Retina (tissue), 1 donor: ENCODE measurements at places on chromosomes 13 and 19.
A peak's percentile ranks its signal among the peaks of the same experiment; 100 is the strongest.

GRCh38 chr13:95381212-95381527 is 79.9 kb upstream of the ABCC4 start:
- DNase-seq, result no peak

DNA sequence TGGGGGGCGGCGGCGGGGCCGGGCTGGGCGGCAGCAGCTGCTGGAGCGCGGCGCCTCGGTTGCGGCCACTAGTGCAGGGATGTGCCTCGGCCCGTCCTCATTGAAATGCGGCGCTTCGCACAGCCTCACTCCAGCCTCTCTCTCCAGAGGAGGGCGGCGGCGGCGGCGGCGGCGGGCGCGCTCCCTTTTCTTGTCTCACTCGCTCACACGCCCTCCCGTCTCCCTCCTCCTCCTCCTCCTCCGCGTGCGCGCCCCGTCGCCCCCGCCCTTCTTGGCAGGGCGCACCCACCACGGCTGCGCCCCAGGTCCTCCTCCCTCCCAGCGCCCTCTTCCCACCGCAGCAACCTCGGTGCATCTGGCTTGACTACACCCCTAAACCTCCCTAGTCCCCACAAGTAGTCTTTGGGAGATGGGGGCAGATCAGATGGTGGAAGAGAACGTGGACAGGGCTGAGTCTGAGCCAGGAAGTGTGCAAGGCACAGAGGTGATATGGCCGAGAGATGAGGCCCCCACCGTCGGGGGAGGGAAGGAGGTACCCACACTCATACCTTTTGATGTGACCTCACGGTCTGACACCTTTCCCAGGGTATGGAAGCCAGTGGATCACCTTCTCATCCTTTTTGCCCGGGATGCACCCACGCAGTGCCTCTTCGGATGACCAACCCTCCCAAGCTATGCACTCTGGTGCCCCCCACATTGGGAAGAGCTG is at the start of gene DCLK1:
Gene DCLK1 (minus strand): TSS at position 161 of the 709 bp plus-strand sequence.
- peak; percentile 89 for DNase-seq

DNA sequence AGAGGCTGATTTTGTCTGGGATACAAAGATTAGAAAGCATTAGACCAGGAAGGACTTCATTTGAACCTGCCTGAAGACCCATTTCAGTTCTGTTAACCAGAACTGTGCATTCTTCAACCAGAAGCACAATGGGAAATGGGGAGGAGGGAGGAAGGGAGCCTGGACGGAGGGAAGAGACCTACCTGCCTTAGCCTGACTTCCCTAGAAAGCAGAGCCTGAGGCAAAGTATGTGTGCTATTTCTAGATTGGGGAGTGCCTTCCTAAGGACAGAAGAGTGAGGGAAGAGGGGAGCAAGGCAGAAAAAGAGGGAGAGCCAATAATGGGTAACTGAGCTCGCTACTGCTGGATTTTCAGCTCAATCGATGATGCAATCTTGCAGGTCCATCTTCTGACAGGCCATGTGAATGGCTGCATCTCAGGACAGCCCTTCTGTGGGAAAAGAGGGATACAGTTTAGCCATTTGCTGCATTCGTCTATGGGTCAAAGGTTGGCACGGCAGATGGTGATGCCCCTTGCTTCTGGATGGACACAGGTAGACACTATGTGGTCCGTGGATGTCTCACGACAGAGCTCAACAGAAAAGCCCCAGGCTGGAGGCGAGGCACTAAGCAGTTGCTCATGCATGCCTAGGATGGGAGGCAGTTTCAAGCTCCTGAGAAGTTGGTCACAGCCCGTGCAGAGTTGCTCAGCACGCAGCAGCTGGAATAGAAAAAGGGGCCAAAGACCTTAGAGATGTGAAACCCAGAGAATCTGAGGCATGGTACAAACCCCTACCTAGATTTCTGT is 78.8 kb upstream of the UBL3 start:
- DNase-seq, result no peak

DNA sequence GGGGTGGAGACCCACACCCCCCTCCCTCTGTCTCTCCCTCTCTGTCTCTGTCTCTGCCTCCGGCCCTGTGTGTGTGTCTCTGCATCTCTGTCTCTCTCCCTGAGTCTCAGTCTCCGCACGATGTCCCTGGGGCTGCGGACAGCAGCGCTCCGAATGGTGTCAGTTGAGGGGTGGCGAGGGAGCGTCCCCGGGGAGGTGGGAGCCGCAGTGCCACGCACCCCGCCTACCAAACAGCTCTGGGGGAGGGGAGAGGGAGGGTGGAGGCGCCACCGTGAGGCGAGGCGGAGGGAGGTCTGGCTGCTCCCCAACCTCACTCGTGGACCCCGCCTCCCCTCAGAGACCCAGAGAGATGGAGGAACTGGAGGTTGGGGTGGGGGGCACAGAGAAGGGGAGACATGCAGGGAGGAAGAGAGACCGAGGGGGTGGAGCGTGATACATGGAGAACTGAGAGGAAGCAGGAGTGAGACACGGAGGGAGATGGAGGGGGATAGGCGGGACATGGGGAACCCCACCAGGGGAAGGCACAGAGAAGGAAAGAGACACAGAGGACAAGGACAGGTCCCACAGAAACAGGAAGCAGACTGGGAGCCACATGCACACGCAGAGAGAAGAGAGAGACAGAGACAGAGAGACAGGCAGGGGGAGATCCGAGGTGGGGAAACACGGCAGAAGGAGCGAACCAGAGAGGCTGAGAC is 7.2 kb downstream of the ERFL start:
- no peak for DNase-seq

- DNase-seq, result no peak
Observed at GRCh38 chr13:112880976-112881540, 88.0 kb upstream of the MCF2L start.

DNA sequence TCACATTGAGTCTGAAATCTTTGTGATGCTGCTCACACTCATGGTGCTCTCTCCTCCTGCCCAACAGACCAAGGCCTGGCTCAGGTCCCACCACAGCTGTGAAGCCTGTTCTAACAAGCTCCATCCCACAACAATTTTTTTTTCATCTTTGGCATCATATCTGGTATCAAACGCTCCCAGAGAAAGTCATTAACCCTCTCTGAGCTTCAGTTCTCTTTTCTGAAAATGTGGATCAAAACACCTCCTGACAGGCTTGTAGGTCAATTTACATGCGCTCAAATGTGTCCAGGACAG is 224.4 kb downstream of the LACC1 start:
- no peak for DNase-seq

- DNase-seq, result no peak
Observed at GRCh38 chr19:5406816-5407215, 48.4 kb upstream of the ZNRF4 start.

GRCh38 chr13:65330691-65331090 is 1899.4 kb downstream of the PCDH9 start:
- DNase-seq, result no peak

DNA sequence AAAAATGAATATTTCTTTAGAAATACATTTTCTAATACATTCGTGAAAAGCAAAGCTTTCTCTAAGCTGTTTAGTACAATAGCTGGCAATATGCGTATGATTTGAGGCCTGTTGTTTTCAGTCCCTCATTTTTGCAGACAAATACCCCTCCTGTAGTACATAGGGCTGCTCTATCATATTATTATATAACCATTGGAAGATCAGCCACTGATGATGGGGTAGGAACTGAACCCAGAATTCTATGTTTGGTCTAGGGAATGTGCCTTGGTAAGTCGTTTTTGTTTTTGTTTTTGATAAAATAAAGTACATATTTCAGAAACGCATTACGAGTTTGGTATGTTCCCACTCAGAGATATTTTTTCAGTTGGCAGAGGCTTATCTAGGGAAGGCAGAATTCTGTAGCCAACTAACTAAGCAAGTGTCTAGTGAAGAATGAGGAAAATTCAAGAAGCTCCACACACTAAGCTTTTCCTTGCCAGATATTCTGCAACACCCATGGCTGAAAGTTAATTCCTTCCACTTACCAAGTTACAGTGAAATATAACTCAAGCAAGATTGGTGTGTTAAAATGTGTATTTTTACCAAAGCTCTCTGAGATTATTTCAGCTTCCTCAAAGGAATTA is 656.9 kb upstream of the MIR17HG start:
- no peak for DNase-seq

DNA sequence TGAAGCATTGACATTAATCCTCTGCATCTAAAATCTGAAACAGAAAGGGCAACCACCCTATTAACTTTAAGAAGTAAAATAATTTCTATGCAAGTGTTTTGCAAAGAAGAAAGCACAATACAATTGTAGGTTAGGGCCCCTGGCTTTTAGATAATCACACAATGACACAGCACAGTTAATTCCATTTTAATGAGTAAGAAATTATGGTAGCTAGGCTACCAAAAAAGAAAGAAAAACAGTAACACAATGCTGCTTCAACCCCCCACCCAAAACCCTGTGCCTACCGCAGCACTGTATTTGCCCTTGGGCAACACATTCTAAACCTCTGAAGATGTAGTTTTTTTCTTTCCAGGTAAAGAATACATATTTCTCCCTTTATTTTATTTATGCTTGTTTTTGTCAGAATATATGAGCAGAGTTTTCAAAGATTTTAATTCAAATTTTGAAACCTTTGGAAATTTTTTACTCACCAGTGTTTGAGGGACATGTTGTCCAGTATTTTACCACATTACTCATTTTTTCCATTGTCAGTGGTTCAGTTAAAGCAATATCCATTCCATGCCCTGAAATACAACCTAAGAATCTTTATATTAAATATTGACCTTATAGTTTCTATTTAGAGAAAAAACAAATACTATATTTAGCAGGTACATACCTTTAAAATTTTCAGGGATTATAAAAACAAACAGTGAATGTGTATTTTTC is 21.1 kb downstream of the SOHLH2 start:
- DNase-seq, result peak; percentile 42

- DNase-seq, result no peak
Observed at GRCh38 chr13:75442736-75443234, 39.2 kb downstream of the TBC1D4 start.

DNA sequence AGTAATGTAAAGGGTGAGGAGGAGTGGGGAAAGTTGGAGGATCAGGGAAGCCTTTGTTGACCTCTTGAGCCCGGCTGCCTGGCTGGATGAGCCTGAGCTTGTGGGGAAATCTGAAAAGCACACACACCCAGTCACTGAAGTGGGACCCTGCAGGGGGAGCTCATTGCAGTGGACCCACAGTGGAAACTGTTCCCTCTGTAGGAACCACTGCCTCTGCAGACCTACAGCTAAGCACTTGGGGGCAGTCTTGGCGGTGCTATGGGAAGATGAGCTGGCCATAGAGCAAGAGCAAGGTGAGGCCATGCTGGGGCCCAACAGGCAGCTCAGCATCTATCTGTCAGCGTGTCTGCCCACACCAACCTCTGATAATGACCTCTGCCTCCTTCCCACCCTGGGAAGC is 294.8 kb downstream of the TSHZ3 start:
- no peak for DNase-seq

GRCh38 chr19:10583036-10583776 is 3.9 kb downstream of the AP1M2 start:
- no peak for DNase-seq

DNA sequence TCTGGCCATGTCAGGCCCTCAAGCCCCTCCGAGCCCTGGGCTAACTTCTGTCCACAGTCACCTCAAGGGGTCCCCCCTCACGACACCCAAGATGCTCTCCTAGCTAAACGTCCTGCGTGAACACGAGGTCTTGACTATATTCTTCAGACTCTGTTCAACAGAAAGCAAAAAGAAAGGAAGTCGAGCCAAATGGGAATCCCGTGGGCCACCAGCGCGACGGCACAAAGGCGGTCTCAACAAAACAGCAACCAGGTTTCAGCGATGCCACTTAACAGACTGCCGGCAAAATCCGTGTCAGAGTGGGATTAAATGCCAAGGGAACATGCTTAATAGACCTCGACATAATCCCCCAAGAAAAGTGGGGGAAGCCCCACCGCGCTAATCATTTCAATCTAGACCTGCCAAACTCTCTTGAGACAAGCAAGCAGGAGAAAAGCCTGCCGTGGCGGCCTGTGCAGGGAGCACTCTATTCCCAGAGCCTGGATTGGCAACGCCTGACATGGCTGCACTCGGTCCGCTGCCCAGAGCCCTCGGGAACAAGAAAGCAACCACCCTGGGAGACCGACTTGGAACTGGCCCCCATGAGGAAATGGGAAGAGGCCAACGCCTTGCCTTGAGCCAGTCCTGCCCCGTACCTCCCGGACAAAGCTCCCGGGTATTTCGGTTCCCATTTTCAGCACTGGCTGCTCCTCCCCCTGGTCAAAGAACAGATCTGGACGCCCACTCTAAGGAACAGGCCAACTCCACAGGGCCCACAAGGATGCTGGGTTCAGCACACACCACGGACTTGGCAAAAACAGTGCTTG is 16.0 kb downstream of the ZC3H4 start:
- DNase-seq, result peak; percentile 73

DNA sequence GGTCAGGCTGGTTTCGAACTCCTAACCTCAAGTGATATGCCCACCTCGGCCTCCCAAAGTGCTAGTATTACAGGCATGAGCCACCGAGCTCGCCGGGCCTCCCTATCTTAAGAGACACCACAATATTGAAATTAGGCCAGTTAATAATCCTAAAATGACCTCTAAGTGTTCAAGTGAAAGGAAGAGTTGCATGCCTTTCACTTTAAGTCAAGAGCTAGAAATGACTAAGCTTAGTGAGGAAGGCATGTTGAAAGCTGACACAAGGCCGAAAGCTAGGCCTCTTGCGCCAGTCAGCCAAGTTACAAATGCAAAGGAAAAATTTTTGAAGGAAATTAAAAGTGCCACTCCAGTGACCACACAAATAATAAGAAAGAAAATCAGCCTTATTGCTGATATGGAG is 144.5 kb upstream of the FNDC3A start:
- no peak for DNase-seq
